ENCODE measurements at places on chromosomes 11 and 22.

- DNase-seq, result peak; percentile 34
These were observed 54.7 kb downstream of the FBXO7 start for GRCh38 chr22:32528984-32529982.

- no peak for DNase-seq
These were observed 31.9 kb upstream of the TP53I11 start for GRCh38 chr11:44982496-44983062.

DNA sequence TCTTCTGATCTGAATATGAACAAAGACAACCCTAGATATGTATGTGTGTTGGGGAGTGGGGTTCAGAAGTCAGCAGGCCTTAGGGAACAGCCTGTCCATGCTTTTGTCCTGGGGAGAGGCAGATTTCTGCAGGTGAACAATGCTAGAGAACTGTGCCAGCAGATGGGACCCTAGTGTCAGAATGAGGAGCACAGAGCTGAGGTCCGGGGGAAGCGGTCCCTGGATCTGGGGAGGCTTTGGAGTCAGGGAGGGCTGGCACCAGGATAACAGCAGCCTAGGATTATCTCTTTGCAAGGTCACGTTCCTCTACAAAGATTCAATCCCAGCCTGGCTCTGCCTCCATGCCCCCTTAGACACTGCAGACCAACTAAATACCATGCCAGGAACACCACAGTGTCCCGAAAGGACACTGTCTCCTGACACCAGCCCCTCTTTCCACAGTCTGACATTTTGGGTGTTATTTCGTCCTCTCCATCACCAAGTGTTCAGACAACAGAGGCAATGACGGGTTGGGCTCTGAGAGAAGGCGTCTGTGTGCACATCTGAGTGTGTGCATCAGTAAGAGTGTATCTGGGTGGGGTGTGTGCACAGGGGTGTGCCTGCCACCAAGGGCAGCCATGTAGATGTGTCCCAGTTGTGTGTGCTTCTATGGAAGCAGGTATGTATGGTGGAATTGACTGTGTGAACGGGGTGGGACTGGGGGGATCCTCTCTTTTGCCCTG is 43.5 kb downstream of the EIF3F start:
- no peak for DNase-seq

DNA sequence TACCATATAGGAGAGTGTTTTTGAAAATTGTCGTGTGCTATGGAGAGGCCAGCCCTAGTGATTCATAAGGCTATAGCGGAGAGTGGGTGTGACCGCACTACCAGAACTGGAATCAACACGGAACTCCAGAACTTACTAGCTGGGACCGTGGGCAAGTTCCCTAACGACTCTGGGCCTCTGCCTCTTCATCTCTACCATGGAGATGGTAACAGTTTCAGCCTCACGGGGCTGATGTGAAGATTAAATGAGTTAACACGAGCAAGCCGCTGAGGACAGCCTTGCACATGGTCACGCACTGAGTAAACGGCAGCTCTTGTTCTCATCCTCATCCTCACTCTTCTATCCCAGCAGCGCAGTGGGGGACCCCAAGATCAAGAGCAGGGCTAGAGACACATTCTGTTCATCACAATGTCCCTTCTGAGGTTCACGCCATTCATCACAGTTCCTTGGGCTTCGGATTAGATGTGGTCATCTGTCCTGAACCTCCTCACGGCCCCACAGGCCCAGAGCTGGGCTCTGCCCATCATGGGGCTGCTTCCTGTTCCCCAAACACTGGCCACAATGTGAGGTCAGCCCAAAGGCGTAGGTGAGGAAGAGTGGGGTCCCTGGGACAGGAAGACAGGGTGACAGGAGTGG is 47.2 kb upstream of the CD5 start:
- DNase-seq, result no peak

DNA sequence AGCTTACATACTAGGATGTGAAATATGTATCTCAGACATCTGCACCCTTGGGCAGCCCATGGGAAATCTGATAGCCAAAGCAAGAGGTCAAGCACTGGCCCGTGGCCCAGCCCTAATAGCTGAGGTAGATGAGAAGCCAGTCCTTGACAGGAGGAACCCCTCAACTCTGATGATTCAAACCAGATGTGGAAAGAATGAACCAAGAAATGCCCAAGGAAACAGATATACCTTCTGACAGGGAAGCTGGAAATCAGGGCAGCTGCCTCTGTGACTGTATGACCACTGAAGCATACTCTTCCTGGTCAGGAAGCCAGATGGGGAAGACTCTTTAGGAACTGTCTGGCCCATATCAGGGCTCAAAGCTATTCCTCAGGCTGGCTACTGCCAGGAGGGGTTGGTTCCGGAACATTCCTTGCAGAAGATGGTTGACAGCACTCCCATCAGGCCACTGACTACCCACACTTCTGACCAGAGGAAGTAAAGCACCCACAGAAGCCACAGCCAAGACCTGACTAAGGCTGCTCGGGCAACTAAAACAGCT is 124.2 kb downstream of the SWAP70 start:
- DNase-seq, result no peak

Measured in CD4-positive, alpha-beta memory T cell (primary cell).